NCI-H2107 (cell line): ENCODE measurements at places on chromosomes 1 and 21.

DNA sequence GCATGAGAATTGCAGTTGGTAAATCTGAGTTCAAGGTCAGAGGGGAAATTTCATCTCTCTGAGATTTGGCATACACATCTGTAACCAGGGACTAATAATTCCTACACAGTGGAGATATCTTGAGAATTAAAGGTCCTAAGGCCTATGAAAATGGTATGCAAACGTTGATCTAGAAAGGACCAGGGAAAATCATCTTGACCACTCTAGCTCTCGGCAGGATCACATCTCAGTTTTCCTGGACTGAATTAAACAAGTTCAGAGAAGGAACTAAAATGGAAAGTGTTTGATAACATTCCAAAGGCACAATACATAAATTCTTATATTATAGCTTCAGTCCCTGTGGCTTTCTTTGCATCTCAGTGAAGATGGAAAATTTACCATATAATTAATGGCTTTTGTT lies 28.5 kb upstream of the SIPA1L2 start:
- no peak for DNase-seq

DNA sequence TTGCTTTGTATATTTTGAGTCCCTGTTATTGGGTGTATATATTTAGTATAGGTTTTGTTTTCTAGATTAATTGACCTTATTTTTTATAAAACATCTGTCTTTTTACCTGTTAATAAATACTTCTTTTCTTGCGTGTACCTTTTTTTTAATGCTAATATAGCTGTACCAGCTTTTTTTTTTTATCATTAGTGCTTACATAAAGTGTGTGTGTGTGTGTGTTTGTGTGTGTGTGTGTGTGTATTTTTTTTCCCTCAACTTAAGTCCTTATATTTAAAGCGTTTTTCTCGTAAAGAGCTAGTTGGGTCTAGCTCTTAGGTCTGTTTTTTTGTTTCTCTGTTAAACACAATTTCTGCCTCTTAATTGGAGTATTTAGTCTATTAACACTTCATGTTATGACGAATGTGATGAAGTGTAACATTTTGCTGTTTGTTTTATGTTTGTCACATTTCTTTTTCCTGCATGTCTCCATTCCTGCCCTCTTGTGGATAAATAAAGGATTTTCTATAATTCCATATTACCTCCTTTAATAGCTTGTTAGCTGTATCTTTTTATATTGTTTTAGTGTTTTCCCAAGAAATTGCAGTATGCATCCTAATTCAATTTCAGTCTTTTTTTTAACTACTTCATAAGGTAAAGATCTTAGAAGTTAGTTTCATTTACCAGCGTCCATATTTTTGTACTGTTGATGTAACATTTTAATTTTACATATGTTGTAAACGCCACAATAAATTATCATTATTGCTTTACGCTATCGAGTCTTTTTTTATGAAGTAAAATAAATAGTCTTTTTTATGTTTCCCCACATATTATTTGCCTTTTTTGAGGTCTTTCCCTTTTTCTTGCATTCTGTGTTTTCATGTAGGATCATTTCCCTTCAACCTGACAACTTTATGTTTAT lies 4.3 kb downstream of the PRMT2 start:
- DNase-seq, result no peak

- no peak for DNase-seq
These were observed 276.4 kb upstream of the B3GALT2 start for GRCh38 chr1:193462629-193463320.

- DNase-seq, result no peak
These were observed 27.1 kb downstream of the ZBTB17 start for GRCh38 chr1:15948595-15949452.

DNA sequence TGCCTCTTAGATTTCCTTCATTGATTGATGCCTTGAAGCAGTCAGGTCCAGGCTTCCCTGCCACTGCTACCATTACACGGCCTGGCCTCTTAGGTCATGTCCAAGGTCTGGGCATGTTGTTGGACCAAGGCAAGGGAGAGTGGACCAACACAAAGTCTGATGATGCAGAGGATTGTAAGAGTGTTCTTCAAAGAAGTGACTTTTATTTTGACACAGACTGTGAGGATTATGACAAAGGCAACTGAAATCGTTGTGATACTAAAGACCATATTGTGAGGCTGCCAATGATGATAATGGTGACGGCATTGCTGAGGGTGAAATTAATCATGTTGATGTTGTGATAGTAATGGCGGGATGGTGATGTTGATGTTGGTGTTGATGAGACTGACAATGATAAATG lies 149.5 kb downstream of the GRIK3 start:
- no peak for DNase-seq

DNA sequence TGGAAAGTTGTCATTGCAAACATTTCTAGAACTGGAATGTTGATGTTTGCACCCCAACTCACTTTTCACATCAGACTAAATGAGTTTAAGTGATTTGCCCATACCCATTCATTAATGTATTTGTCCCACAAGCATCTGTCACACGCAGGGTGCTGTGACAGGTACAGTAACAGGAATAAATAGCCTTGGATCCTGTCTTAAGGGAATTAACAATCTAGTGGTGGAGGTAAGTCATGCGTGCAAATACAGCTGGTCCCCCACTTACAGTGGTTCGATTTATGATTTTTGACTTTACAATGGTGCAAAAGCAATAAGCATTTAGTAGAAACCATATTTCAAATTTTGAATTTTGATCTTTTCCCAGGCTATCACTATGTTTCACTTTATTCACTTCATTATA lies 17.5 kb upstream of the PRDM2 start:
- no peak for DNase-seq

DNA sequence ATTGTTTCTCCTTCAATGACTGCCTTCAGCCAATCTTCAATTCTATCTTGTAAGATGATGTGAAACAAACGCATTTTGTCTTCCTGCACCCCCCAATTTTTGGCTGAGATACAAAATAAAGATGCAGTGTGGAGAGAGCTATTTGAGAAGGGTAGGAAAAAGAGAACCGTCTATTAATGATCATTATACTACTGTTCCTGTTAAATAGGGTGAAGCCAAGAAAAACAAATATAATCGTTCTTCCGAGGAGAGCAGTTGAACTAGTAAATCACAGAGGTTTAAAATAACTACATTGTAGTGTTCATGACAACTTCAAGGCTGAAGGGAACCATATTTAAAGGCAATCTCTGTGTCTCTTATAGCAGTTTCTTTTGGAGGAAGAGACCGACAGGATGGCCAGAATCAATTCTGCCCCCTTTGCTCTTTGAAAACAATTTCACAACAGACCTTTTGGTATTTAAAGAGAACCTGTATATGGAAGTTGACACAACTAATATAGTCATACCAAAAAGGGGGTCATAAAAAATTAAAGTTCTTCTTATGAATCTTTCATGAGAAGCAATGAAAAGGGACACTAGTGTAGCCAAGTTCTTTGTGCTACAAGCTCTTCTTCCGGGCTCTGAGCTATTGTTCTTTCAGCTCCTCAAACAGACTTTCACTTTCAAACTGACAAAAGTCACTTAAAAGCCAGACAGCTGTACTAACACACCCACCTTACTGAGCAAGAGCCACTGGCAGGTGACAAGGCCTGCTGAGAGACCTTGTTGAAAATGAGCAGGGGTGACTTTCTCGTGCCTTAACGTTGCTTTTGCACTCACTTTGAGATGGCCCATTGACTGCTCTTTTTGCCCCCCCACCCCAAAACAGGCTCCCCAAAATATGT lies 30.9 kb downstream of the PROX1 start:
- DNase-seq, result peak; percentile 53

- DNase-seq, result no peak
These were observed 8.1 kb downstream of the GBP7 start for GRCh38 chr1:89167590-89168230.

DNA sequence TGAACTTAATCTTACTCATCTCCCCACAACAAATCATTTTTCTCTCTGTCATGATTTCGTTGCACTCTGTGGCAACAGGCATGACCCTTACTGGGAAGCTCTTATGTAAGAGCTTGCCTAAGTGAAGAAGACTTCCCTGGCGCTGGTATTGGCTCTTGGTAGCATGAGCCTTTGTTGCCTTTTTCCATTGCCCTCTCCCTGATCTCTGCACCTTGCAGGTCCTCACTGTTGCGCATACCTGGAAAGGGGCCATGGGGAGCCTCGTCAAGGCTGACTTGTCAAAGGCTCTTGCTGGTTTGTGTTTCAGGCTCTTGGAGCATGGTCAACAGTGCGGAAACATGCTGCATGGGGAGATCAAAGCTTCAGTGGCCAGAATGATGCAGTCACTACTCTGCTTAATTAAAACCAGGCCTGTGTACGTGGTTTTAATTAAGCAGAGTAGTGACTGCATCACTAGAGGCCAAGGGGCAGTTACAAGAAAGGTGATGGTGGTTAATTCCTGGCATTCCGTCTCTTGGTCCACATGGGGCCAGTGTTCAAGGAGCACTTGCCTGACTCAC lies 141.3 kb downstream of the SPATA46 start:
- DNase-seq, result no peak

DNA sequence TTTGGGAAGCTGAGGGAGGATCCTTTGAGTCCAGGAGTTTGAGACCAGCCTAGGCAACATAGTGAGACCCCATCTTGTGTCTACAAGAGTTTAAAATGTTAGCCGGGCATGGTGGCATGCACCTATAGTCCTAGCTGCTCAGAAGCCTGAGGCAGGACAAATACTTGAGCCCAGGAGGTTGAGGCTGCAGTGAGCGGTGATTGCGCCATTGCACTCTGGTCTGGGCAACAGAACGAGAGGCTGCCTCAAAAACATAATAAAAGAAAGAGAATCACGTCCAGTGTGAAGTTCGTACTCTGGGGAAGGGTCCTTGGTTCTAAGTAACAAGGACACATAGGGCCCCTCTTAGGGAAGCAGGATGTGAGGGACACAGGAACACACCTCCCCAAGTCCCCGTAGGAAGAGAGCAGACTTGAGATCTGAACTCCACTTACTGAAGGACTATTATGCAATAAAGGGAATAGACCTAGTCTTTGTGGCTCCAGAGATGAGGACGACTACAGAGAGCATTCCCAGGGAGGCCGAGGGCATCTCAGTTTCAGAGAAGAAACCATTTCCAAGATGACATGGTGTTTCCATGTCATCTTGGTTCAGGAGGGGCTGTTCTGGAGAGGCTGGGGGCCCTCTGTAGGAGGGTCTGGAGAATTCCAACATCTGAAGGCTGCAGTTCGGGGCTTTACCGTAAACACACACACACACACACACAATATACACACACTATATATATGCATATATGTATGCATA lies 10.8 kb upstream of the ENO1 start:
- DNase-seq, result no peak

GRCh38 chr1:32413507-32414185 lies 19.4 kb upstream of the BSDC1 start:
- DNase-seq, result peak; percentile 16

- no peak for DNase-seq
These were observed 94.0 kb upstream of the KCND3 start for GRCh38 chr1:112083487-112083886.

DNA sequence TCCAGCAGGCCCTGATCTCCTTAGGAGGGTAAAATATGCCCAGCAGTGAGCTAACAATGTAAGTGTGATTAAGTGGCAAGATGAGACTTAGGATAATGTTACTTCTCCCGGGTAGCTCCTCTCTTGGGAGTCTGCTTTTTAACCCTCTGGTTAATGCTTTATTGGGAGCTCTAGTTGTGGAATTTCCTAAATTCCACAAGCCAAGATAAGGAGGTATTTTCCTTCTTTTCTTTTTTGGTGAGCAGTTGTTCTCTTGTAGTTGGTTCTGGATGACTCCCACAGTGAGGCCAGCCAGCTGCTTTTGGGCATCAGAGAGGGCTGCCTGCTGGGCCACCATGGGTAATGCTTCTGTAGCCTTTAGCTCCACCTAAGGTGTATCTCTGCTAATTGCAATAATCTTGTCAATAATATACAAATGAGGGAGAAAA lies 19.3 kb downstream of the C1orf52 start:
- peak; percentile 16 for DNase-seq

- DNase-seq, result no peak
These were observed 28.1 kb upstream of the ACBD6 start for GRCh38 chr1:180530501-180530900.

GRCh38 chr1:18632783-18633421 lies 2.3 kb downstream of the PAX7 start:
- DNase-seq, result no peak

DNA sequence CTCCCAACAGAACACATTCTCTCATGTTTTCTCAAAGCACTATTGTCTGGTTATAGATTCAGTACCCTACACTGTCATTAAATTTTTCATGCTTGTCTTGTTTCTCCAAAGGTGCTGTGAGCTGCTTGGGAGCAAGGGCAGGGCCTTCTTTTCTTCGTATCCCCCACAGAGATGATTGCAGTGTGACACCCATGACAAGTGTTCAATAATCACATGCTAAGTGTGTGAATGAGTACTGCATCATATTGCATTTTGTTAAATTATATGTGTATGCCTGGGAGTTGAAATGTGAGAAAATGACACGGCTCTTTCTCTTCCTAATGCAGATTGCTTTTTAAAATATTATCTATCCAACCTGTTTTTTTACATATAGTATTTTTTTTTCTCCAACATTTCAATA lies 57.3 kb upstream of the MAGI3 start:
- DNase-seq, result no peak

DNA sequence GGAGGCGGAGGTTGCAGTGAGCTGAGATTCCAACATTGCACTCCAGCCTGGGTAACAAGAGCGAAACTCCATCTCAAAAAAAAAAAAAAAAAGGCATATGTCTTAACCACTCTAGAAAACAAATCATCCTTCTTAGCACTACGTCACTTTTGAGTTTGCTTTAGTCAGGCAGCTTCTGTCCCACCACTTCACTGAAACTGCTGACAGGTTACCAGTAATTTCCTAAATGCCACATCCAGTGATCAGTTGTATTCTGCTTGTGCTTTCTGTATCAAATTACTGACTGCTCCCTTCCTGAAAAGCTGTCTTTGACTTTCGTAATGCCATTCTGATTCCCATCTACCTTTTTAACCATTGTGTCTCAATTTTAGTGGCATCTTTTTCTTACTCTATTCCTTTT lies 21.7 kb downstream of the RCOR3 start:
- DNase-seq, result no peak

DNA sequence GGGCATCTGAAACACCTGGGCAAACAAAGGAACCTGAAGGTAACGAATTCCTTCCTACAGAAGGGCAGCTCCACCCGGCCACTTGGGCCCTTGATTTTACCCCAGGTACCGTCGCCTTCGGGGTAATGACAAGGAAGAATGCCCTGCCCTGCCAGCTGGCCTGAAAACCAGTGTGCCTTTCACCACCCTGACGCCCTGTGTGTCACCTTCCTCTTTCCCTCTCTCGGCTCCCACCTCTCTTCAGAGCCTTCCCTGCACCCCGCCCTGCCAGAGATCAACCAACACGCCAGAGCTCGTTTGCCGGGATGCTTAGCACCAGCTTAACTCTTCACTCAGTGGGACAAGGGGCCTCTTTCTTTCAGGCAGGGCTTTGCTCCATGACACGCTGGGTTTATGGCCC lies 86.0 kb downstream of the SIM2 start:
- no peak for DNase-seq
